ENCODE measurements at places on chromosomes 4 and X. TPM values are rescaled to one million over a fixed set of nuclear protein-coding genes. Genes with fewer than 3 reads are reported as not detected.

The ENAM gene
- not detected for total RNA-seq

The NR0B1 gene
- total RNA-seq: not detected

The RGN gene
- not detected for total RNA-seq

The HAND2 gene
- not detected for total RNA-seq

The MAGEA1 gene
- total RNA-seq: not detected

The ZDHHC15 gene
- total RNA-seq: 0.47 TPM

The ETDA gene
- not detected for total RNA-seq

The C4orf51 gene
- total RNA-seq: not detected

The GCNA gene
- total RNA-seq: 11.4 TPM

DNA sequence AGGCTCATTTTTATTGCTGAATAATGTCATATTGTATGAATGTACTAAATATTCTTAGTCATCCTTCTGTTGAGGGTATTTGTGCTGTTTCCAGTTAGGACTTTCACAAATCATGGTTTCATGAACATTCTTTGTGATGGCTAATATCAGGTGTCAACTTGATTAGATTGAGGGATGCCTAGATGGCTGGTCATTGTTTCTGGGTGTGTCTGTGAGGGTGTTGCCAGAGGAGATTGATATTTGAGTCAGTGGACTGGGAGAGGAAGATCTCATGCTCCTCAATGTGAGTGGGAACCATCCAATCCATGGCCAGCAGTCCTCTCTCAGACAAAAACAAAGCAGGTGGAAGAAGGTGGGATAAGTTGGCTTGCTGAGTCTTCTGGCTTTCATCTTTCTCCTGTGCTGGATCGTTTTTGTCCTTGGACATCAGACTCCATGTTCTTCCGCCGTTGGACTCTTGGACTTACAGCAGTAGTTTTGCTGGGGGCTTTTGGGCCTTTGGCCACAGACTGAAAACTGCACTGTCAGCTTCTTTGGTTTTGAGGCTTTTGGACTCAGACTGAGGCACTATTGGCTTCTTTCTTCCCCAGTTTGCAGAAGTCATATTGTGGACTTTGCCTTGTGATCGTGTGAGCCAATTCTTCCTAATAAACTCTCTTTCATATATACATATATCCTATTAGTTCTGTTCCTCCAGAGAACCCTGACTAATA lies 11.9 kb upstream of the HS3ST1 start:
- H3K36me3 ChIP-seq: no peaks in the 10 kb centered on the region
- H3K27ac ChIP-seq: no peak overlapping the region
- H3K4me3 ChIP-seq: no peak overlapping the region
- H3K4me1 ChIP-seq: no peaks in the 10 kb centered on the region
- DNase-seq: no peak
- H3K27me3 ChIP-seq: no peaks in the 10 kb centered on the region

DNA sequence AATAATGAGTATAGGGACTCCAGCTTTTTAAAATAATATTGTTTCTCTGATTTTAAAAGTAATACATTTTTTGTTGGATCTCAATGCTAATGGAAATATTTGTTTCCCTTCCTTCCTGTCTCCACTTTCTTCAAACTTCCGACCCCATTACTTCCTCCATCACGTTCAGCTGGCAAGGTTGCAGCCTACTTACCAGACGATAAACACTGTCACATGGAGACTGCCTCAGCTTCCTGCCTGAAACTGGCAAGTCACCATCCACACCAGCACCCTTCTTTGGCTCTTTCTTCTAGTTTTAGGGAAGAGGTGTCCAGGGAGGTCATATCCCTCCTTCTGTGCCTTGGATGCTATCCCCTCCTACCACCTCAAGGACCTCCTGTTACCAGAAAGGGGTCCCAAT lies 3.4 kb upstream of the INTU start:
- peaks cover 6% of the 10 kb centered on the region for H3K27me3 ChIP-seq
- no peak for DNase-seq
- H3K4me3 ChIP-seq: no peak overlapping the region

GRCh38 chrX:53048169-53049126 lies at the start of gene GPR173:
TSS of gene GPR173 (plus strand) at chrX:53048789. CDS start at chrX:53076622, 27,833 bp downstream.
- no peak within 1 kb of the TSS for H3K27ac ChIP-seq
- no peaks in the 10 kb centered on the region for H3K36me3 ChIP-seq
- DNase-seq: no peak
- H3K4me3 ChIP-seq: no peak within 1 kb of the TSS

DNA sequence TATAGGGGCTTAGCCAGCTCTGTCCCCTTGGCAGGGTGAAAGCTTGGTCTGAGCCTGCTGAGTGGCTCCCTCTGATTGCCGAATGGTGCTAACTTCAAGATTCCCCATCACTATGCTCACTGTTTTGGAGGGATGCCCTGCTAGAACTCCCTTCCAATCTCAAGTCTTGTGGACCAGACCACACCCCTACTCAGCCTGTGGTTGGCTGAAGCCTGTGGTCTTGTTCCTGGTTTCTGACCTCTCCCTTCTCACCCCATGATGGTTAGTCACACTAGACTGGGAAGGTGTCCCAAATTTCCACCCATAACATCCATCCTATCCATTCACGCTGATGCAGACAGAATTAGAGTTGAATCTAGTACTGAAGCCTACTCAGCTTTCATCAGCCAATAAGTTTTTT lies 184.7 kb upstream of the NDP start:
- no peak for DNase-seq
- H3K36me3 ChIP-seq: no peaks in the 10 kb centered on the region
- H3K27me3 ChIP-seq: no peaks in the 10 kb centered on the region
- H3K4me3 ChIP-seq: no peak overlapping the region
- H3K27ac ChIP-seq: no peak overlapping the region

GRCh38 chr4:89492581-89493071 lies 185.0 kb upstream of the GPRIN3 start:
- H3K36me3 ChIP-seq: no peaks in the 10 kb centered on the region
- DNase-seq: no peak
- no peaks in the 10 kb centered on the region for H3K4me1 ChIP-seq
- no peak overlapping the region for H3K4me3 ChIP-seq
- no peaks in the 10 kb centered on the region for H3K27me3 ChIP-seq

- H3K27me3 ChIP-seq: no peaks in the 10 kb centered on the region
- H3K36me3 ChIP-seq: no peaks in the 10 kb centered on the region
- H3K27ac ChIP-seq: no peak overlapping the region
- H3K4me1 ChIP-seq: no peaks in the 10 kb centered on the region
Measured at GRCh38 chr4:110712486-110712885, 89.6 kb upstream of the PITX2 start.

- no peaks in the 10 kb centered on the region for H3K4me1 ChIP-seq
- H3K27ac ChIP-seq: no peak overlapping the region
- no peak overlapping the region for H3K4me3 ChIP-seq
- H3K27me3 ChIP-seq: no peaks in the 10 kb centered on the region
- no peak for DNase-seq
Measured at GRCh38 chr4:76800902-76801301, 97.0 kb downstream of the SOWAHB start.

GRCh38 chr4:153620352-153620751 lies 63.7 kb upstream of the TLR2 start:
- H3K36me3 ChIP-seq: peaks cover 85% of the 10 kb centered on the region
- no peaks in the 10 kb centered on the region for H3K27me3 ChIP-seq
- H3K4me1 ChIP-seq: peaks cover 9% of the 10 kb centered on the region
- H3K27ac ChIP-seq: no peak overlapping the region
- no peak overlapping the region for H3K4me3 ChIP-seq

- H3K4me1 ChIP-seq: no peaks in the 10 kb centered on the region
- H3K36me3 ChIP-seq: no peaks in the 10 kb centered on the region
- H3K4me3 ChIP-seq: no peak overlapping the region
- no peak overlapping the region for H3K27ac ChIP-seq
- no peak for DNase-seq
- H3K27me3 ChIP-seq: no peaks in the 10 kb centered on the region
Measured at GRCh38 chrX:137858106-137858505, 292.2 kb downstream of the ZIC3 start.

DNA sequence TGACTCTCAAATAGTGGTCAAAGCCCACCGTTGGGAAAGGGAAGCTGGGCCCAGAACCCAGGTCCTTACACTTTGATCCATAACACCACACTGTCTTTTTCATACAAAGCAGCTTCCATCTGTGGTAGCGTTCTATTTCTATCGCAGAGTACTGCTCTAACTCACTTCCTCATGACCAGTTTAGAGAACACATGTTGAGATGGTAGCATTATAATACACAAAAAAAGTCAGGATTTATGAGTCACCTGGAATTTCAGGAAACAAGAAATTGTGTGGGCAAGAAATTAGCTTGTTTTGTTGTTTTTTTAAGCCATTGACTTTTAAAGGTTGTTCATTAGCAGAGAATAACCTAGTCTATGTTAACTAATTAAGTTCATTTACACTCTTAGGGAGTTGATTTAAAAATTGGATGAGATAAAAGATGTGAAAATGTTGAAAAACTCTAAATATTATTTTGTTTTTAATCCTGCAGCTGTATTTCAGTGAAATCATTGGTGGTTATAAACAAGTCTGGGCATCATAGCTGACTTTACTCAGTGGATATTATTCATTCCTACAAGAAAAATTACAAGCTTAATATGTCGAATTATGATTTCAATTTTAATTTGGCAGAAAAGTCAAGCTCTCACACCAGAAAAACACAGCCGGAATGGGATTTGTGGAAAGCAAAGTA lies 1011.1 kb upstream of the HS3ST1 start:
- no peak overlapping the region for H3K27ac ChIP-seq
- no peak for DNase-seq
- no peak overlapping the region for H3K4me3 ChIP-seq
- H3K4me1 ChIP-seq: no peaks in the 10 kb centered on the region

- no peaks in the 10 kb centered on the region for H3K36me3 ChIP-seq
- H3K4me3 ChIP-seq: no peak overlapping the region
- no peak for DNase-seq
- no peak overlapping the region for H3K27ac ChIP-seq
- H3K27me3 ChIP-seq: no peaks in the 10 kb centered on the region
Measured at GRCh38 chr4:55013431-55013955, 111.9 kb downstream of the KDR start.

- H3K4me3 ChIP-seq: no peak overlapping the region
- no peaks in the 10 kb centered on the region for H3K27me3 ChIP-seq
- H3K36me3 ChIP-seq: no peaks in the 10 kb centered on the region
- H3K27ac ChIP-seq: no peak overlapping the region
Measured at GRCh38 chr4:176123710-176124407, 58.2 kb downstream of the WDR17 start.

DNA sequence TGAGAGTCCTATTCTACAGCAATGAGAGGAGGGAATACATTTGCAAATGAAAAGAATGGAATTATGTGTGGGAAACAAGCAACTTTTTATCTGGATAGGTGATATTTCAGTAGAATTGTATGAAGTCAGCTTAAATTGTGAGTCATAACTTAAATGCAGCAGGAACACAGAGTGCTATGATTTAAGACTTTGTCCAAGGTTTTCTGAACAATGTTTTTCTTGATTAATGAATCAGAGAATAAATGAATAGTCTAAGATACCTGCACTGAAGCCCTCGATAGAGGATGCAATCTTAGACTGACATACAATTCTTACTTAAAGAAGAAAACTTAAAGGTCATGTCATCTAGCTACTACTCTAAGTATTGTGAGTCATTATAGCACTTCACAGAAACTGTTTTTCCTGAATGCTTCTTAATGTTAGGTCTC lies 8.0 kb downstream of the ARHGEF38 start:
- H3K27me3 ChIP-seq: no peaks in the 10 kb centered on the region
- no peaks in the 10 kb centered on the region for H3K36me3 ChIP-seq
- no peak overlapping the region for H3K4me3 ChIP-seq
- DNase-seq: no peak
- no peak overlapping the region for H3K27ac ChIP-seq

GRCh38 chr4:133776961-133777360 lies 424.6 kb downstream of the PABPC4L start:
- DNase-seq: no peak
- no peaks in the 10 kb centered on the region for H3K4me1 ChIP-seq
- no peaks in the 10 kb centered on the region for H3K36me3 ChIP-seq
- no peaks in the 10 kb centered on the region for H3K27me3 ChIP-seq

DNA sequence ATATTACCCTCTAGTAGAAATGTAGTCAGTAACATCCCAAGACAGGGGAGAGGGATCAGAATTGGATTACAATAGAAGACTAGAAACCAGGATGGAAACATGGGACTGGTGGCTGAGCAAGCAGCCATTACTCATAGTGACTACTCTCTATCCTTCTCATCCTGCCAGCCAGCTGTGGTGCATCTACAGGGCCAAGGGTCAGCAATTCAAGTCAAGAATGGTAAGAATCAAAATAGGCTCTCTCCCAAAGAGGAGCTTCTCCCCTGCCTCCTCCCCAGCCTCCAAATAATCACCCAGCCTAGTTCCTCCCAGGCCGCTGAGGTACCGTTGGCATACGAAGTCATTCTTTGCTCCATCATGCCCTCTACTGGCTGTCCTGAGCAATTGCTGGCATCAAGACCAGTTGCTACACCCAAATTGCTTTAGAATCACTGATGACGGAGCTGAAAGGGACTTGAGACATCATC lies 19.4 kb downstream of the AWAT2 start:
- peaks cover 27% of the 10 kb centered on the region for H3K4me1 ChIP-seq
- H3K4me3 ChIP-seq: no peak overlapping the region
- H3K27me3 ChIP-seq: no peaks in the 10 kb centered on the region
- H3K27ac ChIP-seq: no peak overlapping the region
- DNase-seq: peak; percentile 31
- no peaks in the 10 kb centered on the region for H3K36me3 ChIP-seq

DNA sequence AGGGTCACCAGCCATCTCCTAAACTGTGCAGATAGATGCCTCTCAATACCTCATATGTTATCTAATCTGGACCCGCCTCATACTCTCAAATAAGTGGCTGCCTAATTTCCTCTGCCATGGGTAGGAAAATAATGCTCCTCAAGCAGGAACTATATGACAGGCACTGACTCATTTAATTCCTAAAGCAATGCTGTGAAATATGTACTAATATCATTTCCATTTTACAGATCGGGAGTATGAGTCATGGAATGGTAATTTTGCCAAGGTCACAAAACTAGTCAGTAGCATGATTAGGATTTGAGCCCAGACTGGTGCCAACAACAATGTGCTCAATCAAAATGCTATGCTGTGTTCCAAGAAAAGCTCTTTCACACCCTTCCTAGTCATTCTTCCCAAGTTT lies 3.0 kb upstream of the NXT2 start:
- peaks cover 13% of the 10 kb centered on the region for H3K4me1 ChIP-seq
- H3K27me3 ChIP-seq: no peaks in the 10 kb centered on the region
- no peak overlapping the region for H3K27ac ChIP-seq
- no peak for DNase-seq
- H3K4me3 ChIP-seq: no peak overlapping the region

GRCh38 chr4:3658530-3658913 lies 107.7 kb upstream of the ADRA2C start:
- H3K4me1 ChIP-seq: no peaks in the 10 kb centered on the region
- no peak overlapping the region for H3K4me3 ChIP-seq
- H3K27ac ChIP-seq: no peak overlapping the region
- no peaks in the 10 kb centered on the region for H3K27me3 ChIP-seq
- no peaks in the 10 kb centered on the region for H3K36me3 ChIP-seq

GRCh38 chr4:21655031-21655430 lies 293.5 kb downstream of the KCNIP4 start:
- H3K4me1 ChIP-seq: no peaks in the 10 kb centered on the region
- no peak overlapping the region for H3K27ac ChIP-seq
- no peaks in the 10 kb centered on the region for H3K27me3 ChIP-seq

All from CD4-positive, alpha-beta memory T cell (primary cell).